Inflammatory macrophage treated with lipopolysaccharide for 4 hours (primary cell): ENCODE measurements at places on chromosomes 3 and 15.

DNA sequence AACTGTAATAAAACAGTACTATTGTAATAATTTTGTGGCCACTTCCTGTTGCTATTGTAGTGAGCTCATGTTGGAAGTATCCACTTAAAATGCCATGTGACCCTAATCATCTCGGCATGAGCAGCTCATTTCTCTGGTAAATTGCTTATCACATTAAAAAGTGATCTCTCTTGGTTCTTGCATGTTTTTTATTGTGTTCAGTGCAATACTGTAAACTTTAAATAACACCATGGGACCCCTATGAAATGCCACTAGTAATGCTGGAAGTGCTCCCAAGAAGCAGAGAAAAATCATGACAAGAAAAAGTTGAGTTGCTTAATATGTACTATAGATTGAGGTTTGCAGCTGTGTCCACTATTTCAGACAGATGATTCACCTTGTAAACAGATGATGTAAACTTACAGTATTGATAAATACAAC lies 45.6 kb downstream of the NMD3 start:
- no peak for DNase-seq

DNA sequence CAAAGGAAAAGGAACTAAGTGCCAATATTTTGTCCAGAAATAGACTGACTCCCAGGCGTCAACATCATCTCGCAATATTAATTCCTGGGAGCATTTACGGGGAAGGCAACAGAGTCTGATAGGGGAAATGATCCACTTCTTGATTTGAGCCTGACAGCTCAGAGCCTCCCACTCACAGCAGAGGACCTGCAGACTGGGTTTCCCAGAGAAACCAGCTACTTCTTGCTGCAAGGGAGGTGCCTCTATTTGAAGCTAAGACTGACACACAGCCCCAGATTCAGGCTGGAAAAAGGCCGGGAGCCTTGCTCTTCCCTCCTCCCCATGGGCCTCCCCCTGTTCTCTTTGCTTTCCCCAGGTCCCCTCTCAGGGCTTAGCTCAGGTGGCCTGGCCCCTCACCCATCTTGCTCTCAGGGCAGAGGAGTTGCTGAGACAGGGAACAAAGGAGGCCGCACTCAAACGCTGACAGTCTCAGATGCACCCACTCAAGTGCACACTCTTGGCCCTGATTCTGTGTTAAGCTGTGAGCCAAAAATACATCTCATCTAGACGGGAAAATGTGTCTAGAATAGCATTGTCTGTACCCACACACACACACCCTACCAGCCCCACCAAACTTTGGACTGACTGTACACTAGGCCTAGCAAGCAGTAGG lies 49.8 kb upstream of the DCLK3 start:
- peak; percentile 39 for DNase-seq

DNA sequence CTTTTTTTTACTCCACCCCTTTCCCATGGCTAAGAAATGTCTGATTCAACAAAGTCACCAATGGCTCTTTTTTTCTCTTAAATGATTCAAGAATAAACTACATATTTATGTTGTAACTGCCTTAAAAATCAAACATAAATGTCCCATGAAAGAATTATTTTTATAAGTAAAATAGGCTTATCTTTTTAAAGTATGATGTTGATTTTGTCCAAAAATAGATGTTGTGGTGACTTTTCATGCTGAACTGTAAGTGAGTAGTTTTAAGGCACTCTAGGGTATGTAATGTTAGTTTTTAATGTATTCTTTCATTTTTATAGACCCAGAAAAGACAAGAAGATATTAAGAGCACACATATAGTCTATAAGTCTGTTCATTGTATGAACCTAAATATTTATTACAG lies 594.9 kb downstream of the NLGN1 start:
- no peak for DNase-seq

DNA sequence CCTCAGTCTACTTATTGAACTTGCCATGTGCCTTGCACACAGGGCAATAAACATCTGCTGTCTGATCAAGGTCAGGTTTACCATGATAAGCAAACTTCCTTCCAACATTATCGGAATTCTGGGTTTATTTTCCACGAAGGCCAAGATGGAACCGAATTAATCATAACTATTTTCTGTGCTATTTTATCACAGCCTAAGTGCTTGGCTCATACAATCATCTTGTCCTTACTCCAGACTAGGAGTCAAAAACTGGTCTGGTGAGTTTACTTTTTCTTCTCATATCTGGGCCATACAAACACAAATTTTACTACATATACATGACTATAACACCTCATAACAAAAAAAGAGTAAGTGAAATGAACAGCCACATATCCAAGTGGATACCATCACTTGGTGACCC lies 2.3 kb downstream of the FBN1 start:
- no peak for DNase-seq

DNA sequence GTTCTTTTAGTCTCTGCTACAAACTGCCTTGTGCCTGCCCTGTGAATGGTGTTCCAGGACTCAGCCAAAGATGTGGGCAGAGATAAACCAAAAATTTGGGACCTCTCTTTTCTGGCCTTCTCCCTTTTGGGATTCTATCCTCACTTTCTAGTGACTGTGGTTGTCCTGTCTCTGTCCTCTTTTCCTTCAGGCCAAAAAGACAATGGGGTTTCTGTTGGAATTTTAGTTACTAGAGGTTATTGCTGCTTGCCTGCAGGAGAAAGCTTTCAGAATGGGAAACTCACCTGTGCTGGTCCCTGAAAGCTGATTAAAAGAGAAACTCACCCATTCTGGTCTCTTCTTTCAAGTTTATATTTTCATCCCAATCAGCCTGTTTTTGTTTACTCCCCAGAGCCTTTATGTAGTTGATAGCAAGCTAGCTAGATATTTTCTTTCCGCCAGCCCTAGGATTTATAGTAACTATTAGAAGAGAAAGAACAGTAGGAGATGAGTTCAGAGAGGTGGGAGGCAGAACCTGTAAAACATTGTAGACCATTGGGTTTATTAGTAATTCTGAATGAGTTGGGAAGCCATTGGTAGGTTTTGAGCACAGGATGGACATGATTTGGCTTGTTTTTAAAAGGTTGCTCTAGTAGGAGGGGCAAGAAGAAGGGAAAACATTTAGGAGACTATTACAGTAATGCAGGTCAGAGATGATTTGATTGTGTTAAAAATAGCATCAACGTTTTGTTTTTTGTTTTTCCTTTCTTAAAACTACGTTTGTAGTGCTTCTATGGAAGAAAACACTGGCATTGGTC lies 138.9 kb downstream of the TCF12 start:
- DNase-seq = no peak

DNA sequence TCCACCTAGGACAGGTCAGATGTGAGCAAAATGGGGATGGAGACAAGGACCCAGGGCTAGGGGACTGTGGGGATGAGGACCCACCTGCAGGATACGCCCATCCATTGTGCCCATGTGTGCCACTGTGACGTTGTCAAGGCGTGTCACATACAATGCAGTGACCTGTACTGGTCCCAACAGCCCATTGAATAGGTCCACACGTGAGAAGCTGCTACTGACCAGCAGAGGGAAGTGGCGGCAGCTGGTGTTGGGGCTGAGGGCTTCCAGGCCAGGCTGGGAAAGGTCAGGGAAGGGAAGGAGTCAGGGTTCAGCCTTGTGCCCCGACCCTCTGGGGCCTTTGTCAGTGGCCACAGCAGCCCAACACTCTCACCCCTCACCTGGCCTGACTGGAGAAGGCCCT lies 4.7 kb downstream of the MST1R start:
- DNase-seq = no peak

- no peak for DNase-seq
Observed at GRCh38 chr15:33547876-33548275, 237.1 kb downstream of the RYR3 start.

- no peak for DNase-seq
Observed at GRCh38 chr15:47669221-47669620, 48.1 kb upstream of the SEMA6D start.

GRCh38 chr3:126474498-126475412 lies 936 bp downstream of the ZXDC start:
- peak; percentile 52 for DNase-seq

GRCh38 chr15:60179786-60180391 lies 175.8 kb downstream of the FOXB1 start:
- peak; percentile 52 for DNase-seq

- DNase-seq = no peak
Observed at GRCh38 chr15:83767741-83768140, 113.8 kb downstream of the ADAMTSL3 start.

GRCh38 chr3:189053322-189053721 lies 118.4 kb upstream of the TPRG1 start:
- peak; percentile 83 for DNase-seq
